Activated T-cell treated with anti-CD3 and anti-CD28 coated beads for 1 hour (primary cell): ENCODE measurements at places on chromosomes 2 and 18.

GRCh38 chr2:105800036-105800713, 55.5 kb downstream of the NCK2 start:
- no peak for DNase-seq

DNA sequence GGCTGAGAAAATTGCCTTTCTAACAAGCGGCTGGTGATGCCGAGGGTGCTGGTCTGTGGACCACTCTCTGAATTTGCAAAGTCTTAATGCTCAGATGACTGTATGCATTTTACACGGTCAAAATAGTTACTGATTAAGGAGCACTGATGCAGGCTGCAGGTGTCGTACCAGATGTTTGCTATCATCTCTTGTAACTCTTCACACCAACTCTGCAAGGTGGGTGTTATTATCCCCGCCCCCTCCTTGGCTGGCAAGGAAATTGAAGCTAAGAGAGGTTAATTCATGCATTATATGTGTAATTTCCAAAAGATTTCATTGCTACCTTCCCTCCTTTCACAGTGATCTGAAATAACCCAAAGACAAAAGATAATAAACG, 13.0 kb upstream of the LBH start:
- no peak for DNase-seq

GRCh38 chr2:151498178-151498577, 88.5 kb downstream of the RIF1 start:
- no peak for DNase-seq

GRCh38 chr18:47826157-47827074, 104.0 kb downstream of the SMAD2 start:
- no peak for DNase-seq

- DNase-seq: no peak
Measured at GRCh38 chr2:226396541-226396940, 403.1 kb downstream of the IRS1 start.

DNA sequence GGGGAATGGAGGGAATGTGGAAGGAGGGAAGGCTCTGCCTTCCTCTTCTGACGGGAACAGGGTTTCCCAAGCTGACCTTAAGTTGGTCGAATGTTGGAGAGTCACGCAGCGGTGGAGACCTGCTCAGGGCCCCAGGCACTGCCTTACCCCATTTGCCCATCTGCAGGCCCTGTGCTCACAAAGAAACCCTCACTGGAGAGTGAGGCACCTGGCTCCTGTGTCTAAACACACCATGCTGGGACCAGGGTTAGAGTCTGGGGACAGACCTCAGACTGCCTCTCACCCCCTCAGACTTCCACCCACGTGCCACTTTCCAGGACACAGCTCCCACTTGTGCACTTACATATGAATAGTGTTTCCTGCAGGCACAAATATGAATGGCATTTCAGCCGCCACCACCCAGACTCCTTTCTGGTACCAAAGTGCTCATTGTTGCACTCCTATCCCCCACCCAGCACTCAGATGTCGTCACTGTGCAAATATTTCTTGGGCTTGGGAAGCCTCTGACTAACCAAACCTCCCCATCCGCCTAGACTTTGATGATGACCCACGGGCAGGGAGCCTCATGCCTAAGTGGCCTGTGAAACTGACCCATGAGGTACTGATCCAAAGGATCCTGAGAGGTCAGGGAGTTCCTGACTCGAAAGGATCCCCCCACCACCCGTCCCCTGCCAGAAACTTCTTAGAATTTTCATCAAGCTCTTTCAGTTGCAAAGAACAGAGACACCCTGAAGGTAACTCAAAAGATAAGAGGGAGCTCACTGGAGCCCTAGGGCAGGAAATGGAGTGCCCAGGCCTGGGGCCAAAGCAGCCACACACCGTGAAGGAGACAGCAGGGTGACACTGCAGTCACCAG, 78.3 kb downstream of the STPG4 start:
- DNase-seq: no peak

- no peak for DNase-seq
Measured at GRCh38 chr2:218986148-218986761, 1.3 kb upstream of the FEV start.

DNA sequence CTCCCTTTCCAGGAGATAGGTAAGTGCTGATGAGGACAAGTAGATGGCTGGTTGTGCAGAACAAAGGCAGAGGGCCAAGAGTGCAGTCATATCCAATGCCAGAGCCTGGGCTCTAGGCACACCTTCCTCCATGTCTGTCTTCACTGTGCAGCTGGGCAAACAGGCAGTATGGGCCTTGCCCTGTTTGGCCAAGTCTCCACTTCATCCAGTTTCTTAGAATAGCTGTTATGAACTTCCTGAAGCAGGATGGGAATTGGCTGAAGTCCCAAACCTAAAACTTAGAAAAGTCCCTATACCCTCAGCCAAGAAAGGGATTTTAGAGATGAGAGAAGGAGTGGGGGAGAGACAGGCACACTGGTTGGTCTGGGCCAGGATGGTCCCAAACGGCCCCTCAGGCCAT, 37.5 kb upstream of the CYP26B1 start:
- no peak for DNase-seq

GRCh38 chr2:57864926-57865325, 181.7 kb upstream of the VRK2 start:
- no peak for DNase-seq

DNA sequence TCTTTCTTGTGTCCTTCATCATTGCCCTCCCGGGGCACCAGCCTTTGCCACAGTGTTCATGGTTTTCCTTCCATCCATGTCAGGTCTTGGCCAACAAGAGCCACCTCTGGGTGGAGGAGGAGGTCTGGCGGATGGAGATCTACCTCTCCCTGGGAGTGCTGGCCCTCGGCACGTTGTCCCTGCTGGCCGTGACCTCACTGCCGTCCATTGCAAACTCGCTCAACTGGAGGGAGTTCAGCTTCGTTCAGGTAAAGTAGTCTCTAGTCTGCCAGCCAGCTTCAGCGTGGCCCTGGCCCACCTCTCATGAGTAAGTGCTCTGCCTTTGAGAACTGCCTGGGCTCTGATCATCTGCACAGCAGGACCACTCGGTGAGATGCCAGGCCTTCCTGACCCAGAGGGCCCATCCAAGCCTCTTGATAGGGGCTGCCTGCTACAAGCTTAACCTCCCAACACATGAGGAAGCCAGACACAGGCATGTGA, 31.0 kb downstream of the STEAP3 start:
- DNase-seq: no peak

DNA sequence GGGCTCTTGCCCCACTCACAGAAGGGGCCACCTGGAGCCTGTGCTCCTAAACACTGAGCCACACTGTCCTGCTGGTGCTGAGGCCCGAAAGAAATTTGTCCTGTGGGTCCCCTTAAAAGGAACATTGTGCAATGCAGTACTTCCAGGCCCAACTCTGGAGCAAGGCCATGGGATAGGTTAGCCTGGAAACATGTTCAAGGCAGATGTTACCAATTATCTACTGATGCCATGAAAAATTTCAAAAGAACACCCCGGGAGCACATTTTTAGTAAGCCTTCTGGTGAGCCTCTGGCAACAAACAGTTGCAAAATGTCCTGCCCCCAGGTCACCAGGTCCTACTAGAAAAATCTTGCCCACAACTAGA, 12.3 kb upstream of the PTMA start:
- DNase-seq: no peak

- no peak for DNase-seq
Measured at GRCh38 chr2:207937253-207937652, 88.1 kb downstream of the PLEKHM3 start.

DNA sequence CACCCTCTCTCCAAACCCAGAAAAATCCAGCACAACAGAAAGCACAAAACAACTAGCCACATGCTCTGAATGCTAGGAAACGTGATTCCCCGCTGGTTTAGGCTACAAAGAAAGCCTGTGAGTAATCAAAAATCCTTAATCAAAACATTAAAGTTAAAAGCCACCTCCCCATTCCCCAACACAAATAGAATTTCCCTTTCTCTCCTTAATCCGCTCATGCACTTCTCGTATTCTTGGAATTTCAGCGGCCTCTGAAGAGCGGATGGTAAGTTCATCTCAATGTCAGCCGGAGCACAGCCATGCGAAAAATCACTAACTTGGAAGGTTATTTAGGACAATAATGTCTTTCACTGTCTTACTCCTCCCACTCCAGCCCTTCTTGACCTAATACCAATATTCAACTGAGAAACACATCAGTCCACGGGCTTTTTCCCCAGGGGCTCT, 126.7 kb downstream of the OSBPL1A start:
- no peak for DNase-seq

DNA sequence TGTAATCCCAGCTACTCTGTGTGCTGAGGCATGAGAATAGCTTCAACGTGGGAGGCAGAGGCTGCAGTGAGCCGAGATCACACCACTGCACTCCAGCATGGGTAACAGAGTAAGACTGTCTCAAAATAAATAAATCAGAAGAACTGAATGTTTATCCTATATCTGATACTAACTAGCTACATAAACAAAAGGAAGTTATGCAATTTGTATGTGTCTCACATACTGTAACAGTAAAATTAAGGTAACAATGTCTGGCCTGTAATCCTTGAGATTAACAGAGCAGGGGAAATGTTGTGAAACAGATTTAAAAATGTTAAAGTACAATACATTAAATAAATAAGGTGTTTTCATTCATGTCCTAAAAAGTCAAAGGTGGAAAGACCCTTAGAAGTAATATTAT, 150.8 kb downstream of the MEMO1 start:
- DNase-seq: no peak

DNA sequence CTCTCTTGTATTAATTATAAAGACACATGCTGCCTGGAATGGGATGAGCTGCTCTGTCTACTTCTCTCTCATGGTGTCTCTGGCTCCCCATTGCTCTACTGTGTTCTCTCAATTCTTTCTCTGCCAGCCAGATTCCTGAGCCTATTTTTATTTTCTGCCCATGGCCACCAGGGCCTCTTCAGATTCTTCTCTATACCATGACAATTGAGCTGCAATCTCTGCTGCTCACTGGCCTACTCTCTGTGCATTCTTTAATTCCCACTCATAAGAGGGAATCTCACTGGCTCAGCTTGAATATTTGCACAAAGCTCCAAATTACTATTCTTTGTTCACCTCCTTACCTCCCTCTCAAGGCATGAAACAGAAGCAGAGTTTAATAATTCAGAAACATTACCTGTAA, 161.4 kb upstream of the GULP1 start:
- no peak for DNase-seq

GRCh38 chr18:66334534-66334933, 269.4 kb downstream of the CDH19 start:
- DNase-seq: no peak

- DNase-seq: no peak
Measured at GRCh38 chr2:180943275-180943674, 37.1 kb upstream of the UBE2E3 start.

GRCh38 chr2:18339326-18339725, 221.1 kb downstream of the RDH14 start:
- DNase-seq: no peak

- DNase-seq: no peak
Measured at GRCh38 chr2:241094172-241094571, 7.9 kb downstream of the MTERF4 start.

DNA sequence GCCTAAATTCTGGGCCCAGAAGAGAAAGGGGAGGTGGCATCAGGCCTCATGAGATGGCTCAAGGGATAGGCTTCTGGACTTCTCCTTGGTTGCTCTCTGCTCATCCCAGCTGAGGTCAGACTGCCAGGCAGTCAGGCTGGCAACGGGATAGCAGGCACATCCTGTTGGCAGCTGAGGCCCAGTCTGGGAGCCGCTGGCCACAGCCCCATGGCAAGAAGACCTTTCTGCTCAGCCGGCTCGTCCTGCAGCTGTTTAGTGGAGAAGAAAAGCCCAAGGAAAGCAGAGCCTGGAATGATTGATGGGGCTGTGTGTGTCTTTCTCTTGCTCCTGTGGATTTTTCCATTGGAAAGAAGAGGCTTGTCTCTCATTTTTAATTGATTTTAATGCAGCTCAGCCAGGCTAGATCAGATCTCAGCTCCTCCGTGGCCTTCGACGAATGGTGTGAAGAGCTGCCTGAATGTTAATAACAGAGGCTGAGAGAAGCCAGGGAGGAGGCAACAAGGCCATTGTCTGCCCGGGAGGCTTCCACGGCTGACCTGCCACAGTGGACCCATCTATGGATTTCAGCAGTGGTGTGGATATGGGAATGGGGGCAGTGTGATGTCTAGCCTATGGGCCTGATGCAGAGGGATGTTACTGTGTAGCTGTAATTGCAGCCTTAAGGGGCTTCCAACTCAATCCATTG, 99.5 kb downstream of the HS1BP3 start:
- no peak for DNase-seq

DNA sequence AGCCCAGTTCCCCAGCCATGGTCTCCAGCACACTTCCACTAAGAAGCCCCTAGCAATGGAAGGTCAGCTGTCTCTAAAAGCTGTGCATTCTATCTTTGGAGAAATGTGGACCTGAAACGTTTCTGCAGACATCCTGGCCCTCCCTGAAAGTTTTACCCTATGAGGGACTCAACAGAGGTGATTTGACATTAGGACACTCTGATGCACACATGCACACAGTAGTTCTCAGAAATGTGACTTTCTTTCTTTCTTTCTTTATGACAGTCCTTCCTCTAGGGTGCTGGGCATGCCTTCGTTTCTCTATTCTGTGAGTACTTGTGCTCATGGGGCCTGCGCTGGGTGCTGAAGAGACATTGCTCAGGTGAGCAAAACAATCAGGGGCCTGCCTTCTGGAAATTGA, 857.3 kb downstream of the RNF144A start:
- no peak for DNase-seq

GRCh38 chr18:1849386-1849785, 721.9 kb downstream of the METTL4 start:
- DNase-seq: no peak

DNA sequence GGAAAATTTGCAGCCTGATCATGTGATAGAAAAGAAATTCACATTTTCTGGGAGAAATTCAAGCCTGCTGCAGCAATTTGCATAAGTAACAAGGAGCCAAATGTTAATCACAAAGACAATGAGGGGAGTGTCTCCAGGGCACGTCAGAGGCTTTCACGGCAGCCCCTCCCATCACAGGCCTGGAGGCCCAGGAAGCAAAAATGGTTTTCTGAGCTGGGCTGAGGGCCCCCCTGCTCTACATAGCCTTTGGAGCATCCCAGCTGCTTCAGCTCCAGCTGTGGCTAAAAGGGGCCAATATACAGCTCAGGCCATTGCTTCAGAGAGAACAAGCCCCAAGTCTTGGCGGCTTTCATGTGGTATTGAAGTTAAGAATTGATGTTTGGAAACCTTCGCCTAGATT, 445.3 kb upstream of the ZEB2 start:
- DNase-seq: no peak

DNA sequence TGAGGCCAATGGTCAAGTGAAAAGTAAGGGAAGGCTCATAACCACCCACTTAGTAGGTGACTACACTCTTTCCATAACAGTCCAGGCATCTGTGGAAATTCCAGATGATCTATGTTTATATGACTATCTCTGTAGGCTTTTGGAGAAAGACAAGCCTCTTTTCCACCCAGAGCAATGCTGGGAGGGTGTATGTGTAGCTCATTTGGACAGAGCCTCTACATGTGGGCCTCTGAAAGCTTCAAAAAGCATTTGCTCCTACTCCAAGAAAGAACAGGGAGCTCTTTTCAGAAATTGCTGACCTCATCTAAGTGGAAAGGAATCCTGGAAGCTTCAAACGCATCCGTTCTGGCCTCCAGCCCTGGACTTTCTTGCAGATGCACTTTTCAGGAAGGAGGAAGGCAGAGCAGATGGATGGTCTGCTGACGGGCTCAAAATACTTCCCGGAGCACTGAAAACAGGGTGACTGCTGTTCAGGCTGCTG, 308.7 kb downstream of the LRATD1 start:
- no peak for DNase-seq
